Karpas-422 (cell line): ENCODE measurements at places on chromosomes 11 and 22.
A peak's percentile ranks its signal among the peaks of the same experiment; 100 is the strongest.

DNA sequence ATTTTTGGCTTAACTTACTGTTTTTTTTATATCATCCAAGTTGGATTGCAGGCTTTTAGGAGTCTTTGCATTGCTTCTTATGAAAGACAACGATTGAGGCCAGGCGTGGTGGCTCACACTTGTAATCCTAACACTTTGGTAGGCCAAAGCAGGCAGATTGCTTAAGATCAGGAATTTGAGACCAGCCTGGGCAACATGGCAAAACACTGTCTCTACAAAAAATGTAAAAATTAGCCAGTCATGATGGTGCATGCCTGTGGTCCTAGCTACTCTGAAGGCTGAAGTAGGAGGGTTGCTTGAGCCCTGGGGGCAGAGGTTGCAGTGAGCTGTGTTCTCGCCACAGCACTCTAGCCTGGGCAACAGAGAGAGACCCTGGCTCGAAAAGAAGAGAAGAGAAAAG lies 56.6 kb downstream of the BID start:
- DNase-seq: no peak

DNA sequence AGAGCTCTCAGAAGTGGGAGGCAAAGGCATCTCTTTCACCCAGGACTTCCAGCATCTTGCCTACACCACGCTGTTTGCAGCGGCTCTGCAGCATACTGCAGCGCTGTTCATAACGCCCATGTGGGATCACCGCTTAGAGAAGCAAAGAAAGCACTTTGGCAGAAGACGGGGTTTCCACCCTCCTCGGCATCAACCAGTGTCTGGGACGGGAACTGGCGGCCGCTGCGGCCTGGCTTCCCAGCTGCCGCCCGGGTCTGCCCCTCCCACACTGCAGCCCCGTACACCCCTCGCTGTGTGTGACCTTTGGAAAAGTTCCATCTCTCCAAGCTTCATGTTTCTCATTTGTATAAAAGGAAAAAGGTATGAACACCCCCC lies 545 bp upstream of the TIRAP start:
- peak; percentile 56 for DNase-seq

GRCh38 chr11:120108154-120108784 lies 29.6 kb downstream of the TRIM29 start:
- peak; percentile 77 for DNase-seq

- no peak for DNase-seq
Measured at GRCh38 chr22:49951000-49951677, 9.4 kb upstream of the PIM3 start.

- no peak for DNase-seq
Measured at GRCh38 chr11:111463276-111463675, 48.9 kb downstream of the BTG4 start.

GRCh38 chr11:127233998-127234397 lies 233.4 kb upstream of the KIRREL3 start:
- no peak for DNase-seq

GRCh38 chr11:39011797-39012196 lies 2413.8 kb upstream of the RAG2 start:
- no peak for DNase-seq

- DNase-seq: no peak
Measured at GRCh38 chr22:33393432-33393831, 335.3 kb upstream of the SYN3 start.

- DNase-seq: no peak
Measured at GRCh38 chr11:45444796-45445195, 158.7 kb upstream of the SYT13 start.

GRCh38 chr22:32917577-32918354 lies 116.3 kb downstream of the TIMP3 start:
- DNase-seq: no peak

DNA sequence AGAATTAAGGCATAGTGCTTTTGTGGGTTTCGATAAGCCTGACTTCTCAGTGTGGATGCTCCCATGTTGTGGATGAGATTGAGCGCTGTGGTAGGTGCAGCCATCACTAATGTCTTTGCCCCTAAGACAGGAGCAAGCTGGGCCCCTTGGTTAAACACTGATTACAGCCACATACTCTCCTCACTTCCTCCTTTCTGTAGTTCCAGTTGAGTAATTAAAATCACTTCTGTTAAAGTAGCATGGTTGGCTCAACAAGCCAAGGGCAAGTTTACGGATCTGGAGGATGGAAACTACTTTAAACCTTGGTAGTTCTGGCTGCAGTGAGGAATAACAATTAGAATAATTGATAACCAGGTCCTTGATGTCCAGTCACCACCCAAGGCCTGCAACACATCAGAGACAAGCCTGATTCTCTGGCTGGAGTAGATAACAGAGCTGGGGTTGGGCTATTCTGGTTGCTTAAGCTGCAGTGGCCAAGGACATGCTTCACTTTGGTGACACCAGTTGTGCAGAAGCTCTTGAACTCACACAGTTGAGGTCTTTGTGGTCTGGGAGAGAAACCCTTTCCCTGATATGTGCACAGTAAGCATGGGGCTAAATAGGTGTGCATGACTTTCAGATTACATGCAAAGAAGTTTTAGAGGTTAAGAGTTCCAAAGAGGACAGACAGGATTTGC lies 81.3 kb downstream of the KIRREL3 start:
- DNase-seq: peak; percentile 65
